IMR-90 (cell line): ENCODE measurements at places on chromosomes 12 and 14.

DNA sequence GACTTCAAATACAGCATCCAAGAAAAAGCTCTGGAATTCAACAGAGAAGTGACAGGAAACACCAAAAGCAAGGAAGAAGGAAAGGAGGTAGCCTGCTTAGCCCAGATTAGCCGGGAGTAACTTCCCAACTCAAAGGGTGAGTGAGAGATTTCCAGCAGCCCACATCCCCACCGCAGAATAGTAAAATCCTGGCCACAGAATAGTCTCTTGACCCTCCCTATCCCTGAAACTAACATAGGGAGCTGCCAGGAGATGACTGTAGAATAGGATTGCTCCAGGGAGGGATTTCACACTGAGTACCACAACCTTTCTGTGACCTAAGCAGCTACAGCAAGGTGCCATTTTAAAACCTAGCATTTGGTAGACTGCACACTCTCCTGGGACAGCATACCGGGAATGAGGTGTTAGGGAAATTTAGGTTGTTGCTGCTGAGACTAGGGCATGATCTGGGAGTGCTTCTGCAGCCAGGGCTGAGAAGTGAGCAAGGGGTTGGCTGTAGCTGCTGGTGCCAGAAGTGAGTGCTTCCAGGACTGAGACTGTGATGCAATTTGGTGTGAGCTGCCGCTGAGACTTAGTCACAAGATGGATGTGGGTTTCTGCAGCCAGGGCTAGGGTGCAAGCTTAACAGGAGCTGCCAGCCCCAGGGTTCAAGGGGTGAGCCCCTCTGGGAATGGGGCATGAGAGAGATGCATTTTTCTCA, 66.0 kb downstream of the TMTC3 start:
- DNase-seq = peak; percentile 79

GRCh38 chr14:33812601-33813000, 138.3 kb downstream of the EGLN3 start:
- DNase-seq = no peak

DNA sequence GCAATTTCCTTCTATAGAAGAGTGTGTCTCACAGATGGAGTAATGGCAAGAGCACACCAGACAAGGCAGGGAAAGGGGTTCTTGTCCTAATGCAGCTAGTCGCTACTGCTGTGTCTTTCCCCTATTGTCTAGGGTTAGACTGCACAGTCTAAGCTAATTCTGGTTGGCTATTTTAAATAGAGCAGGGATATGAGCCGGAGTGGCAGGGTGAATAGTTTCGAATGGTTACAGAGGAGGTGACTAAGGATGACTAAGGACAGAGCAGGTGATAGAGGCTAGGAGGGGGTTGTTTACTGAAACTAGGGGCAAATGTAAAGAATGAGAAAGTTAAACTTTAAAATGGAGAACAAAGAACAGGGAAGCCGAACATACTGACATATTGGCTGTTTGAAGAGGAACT, 25.6 kb upstream of the CPNE8 start:
- no peak for DNase-seq

DNA sequence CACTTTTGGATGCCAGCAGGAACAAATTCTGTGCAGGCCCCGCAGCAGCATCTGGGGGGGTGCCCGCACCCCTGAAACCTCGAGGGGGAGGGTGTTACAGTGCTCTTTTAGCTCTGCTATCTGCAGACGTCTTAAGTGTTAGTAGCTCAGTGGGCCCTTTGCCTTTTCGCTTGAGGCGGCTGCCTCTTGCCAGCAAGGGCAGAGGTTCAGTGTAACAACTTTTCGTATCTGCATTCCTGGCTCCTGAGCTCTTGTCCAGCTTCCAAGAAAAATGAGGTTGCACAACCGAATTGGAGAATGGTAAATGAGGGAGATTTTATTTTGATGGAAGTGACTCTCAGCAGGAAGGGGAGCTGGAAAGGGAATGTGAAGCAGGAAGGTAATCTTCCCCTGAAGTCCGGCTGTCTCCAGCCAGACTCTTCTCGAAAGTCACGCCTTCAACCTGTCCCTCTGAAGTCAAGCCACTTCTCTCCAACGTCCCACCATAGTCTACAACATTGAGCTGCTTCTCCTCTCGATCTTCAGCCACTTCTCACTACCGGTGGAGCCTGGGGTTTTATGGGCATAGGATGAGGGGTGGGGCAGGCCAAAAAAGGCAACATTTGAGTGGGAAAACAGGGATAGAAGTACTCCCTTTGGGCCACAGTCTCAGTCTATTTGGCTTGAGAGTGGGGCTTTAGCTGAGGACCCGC, 17.8 kb downstream of the TAS2R50 start:
- peak; percentile 69 for DNase-seq

GRCh38 chr12:111408686-111409402, 3.1 kb downstream of the SH2B3 start:
- DNase-seq = no peak

GRCh38 chr12:63403256-63403655, 252.3 kb upstream of the AVPR1A start:
- DNase-seq = no peak

DNA sequence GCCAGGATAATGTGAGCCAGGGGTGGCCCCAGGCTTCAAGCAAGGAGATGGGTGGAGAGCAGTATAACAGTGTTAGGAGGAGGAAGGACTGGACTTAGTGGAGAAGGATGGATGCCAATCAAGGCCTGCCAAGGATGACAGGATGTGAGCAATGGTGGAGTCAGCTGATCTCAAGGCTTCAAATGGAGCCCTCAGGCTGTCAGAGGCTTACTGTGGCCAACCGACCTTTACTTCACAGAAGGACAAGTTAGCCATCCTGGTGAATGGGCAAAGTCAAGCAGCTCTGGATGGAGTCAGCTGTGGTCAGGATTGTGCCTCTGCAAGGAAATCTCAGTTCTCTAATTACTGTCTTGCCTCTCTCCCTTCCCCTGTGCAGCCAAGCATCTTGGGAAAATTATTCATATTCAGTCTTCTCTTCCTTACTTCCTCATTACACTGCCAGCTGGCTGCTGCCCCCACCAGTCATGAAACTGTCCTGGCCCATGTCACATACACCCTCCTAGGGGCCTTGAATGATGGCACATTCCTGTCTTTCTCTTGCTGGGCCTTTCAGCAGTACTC, 7.6 kb upstream of the STAT6 start:
- peak; percentile 31 for DNase-seq

- DNase-seq = no peak
Observed at GRCh38 chr12:9378430-9378835, 170.2 kb upstream of the PZP start.
